ENCODE measurements at places on chromosomes 12 and 14.
A peak's percentile ranks its signal among the peaks of the same experiment; 100 is the strongest.

- no peak for DNase-seq
Measured at GRCh38 chr14:96811985-96812667, 14.9 kb downstream of the VRK1 start.

DNA sequence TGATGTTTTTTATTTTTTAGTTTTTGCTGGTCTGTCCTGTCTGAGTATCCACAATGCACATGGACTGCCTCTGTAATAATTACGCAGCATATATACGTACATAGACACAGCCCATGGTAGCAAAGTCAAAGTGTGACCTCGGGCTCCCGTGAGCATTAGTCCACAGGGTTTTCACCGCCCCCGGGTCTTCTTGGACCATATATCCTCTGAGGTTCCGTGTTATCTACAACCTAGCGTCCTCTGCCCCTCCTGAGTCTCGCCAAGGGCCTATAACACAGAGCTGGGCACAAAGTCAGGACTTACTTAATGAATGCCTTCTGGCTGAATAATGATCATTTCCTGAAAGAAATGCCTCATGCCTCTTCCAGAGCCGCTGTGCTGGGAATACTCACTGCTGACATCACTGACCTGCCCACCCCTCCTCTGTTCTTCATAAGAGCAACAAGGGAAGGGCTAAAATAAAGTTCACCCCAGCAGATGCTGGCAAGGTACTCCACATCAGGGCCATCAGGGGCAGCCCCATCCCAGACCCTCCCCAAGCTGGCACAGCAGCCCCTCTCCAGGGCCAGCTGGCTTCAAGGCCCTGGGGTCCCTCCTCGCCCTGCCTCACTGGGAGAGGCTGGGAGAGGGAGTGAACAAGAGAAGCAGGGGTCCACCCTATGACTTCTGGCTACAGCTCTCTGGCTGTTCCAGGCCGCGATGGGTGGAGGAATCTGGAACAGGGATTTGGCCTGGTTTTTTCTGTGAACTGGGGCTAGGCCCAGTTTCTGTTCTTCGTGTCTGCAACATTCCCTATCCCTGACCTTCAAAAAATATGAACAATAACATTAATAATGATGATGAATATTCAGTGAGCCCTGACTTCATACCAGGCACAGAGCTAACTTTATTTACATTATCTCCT is 7.9 kb downstream of the HDAC7 start:
- peak; percentile 67 for DNase-seq

DNA sequence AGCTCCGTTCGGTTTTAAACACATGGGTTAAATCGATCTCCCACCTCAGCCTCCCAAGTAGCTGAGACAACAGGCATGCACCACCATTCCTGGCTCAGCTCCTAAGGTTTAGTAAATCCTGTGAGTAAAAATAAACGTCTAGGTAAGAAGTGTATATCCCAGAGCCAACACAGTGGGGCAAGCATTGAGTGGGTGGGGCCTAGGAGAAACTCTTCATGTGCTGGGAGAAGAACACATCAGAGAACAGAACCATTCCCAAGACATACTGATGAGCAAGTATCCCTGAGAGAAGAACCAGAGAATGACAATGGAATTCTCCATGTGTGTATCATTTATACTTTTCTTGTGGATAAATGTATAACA is 86.3 kb downstream of the SEC23A start:
- DNase-seq = no peak

GRCh38 chr14:35826952-35827416 is 846 bp downstream of the BRMS1L start:
- peak; percentile 38 for DNase-seq

DNA sequence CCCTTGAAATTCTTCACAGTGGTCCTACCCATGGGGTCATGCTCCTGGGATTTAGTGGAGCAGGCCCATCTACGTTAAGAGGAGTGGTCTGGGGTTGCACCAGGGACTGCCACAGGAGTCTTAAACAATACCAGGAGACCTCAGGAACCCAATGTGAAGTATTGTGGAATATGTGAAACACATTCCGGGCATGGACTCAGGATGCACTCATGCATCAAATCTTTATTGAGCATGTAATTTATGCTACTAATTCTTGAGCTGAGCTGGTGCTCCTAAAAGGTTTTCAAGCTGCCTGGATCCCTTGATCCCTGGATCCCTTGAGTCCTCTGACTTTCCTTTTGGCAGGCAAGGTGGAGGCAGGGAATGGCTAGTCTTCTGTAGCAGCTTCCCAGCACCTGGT is 8.8 kb downstream of the SERPINA10 start:
- no peak for DNase-seq

- DNase-seq = no peak
Measured at GRCh38 chr12:111170543-111170942, 198.4 kb downstream of the PHETA1 start.

DNA sequence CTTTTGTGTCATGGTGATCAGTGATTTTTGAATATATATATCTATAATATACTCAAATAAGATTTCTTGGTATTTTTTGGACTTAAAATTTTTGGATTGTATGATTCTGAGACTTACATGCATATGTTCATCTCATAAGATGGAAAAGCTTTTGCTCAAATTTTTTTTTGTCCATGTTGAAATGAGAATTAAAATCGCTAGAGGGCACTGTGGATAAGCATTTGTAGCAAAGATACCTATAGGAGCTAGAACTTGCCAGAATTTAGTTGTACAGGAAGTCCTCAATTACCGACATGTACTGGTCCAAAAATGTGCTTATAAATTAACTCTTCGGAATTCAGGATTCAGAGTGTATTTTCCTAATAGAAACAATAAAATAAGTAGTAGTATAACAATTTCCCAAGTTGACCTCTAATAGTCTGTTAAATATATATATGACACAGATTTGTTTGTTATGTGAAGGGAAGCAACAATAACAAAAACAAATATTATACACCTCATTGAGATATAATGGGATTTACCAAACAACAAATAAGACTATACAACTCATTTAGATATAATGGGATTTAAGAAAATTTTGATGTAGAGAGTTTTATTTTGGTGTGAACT is 179.6 kb downstream of the TMEM117 start:
- peak; percentile 68 for DNase-seq

DNA sequence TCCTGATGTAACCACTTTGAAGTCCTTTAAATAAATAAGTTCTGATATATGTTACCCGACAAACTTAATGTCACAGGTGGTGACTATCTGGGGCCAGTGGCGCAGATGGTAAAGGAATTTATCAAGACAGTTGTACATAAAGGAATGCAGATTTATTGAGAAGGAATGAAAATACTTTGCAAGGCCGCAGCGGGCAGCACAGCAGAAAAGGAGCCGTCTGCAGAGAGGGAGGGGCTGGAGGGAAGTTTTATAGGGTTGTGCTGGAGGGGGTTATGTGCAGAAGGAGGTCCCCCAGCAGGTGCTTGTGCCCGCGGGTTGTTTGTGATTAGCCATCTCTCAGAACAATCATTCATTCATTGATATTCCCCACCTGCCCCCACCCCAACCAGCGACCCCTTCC is 17.4 kb downstream of the GPRC5D start:
- no peak for DNase-seq

GRCh38 chr14:53126731-53127130 is 26.4 kb downstream of the DDHD1 start:
- no peak for DNase-seq

DNA sequence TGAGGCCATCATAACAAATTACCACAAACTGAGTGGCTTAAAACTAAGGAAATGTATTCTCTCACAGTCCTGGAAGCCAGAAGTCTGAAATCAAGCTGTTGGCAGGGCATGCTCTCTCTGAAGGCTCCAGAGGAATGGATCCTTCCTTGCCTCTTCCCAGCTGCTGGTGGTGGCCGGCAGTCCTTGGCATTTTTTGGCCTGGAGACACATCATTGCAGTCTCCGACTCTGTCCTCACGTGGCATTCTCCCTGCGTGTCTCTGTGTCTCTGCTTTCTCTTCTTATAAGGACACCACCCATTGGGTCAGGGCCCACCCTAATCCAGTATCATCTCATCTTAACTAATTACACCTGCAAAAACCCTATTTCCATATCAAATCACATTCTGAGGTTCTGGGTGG is 206.1 kb downstream of the SLC41A2 start:
- DNase-seq = no peak

GRCh38 chr14:91119556-91120311 is 5.9 kb downstream of the DGLUCY start:
- no peak for DNase-seq

DNA sequence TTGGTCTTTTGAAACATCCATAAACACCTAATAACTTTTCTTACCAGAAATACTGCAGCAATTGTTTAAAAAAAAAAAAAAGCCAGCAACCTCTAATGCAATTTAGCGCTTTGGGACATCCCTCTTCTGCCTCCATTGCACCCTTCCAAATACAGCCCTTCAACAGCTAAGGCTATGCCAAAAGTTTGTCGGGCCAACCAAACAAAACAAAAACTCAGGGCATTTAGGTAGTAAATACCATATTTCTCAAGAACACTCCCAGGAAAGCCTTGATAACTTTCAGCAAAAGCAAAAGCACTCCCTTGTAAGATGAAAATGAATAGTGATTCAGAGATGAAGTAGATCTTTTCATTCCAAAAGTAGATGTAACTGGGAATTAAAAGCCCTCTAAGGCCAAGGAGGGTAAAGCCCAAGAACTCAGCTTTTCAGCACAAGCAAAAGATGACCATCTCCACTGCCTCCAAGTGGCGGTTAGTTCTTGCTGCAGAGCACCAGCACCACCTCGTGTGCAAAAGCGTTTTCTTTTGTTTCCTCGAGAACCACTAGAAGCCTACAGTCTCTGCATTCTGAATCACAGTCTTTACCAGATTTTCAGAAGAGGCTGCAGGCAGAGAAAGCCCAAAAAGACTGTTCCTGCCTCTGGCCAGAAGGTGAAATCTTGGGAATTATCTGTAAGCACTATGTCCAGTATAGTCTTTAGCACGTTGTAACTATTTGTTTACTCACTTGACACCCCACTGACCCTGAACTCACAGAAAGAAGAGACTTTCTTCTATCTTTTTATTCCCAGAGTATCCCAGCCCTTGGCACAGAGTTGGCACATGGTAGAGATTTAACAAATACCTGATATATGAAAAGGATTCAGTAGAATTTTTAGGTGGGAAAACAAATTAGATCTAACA is 53.1 kb downstream of the SIX6 start:
- DNase-seq = peak; percentile 92

DNA sequence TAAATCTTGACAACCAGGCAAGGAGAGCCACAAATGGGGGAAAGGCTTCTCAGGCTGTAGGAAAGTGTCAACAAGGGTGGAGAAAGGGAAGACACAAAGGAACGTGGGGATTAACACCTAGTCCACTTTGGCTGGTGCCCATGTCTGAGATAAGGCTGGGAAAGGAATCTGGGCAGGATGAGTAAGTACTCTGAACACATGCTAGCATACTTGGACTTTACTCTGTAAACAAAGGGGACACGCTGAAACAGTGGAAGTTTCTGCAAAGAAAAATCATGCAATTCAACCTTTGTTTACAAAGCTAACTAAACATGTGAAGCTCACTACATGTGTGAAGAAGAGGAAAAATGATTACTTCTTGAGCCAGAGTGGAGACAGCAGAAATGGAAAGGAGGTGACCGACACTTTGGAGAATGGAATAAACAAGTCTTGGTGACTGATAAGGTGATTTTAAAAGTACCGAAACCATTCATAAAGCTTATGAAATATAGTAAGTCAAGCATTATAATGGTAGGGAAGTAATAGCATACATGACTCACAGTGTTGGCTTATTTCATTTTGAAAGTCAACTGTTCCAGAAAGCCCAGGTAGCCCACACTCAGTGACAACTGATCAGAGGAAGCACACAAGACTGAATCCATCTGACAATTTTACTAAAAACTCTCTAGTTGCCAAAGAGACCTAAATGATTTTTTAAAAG is 13.2 kb downstream of the CPNE8 start:
- peak; percentile 15 for DNase-seq

DNA sequence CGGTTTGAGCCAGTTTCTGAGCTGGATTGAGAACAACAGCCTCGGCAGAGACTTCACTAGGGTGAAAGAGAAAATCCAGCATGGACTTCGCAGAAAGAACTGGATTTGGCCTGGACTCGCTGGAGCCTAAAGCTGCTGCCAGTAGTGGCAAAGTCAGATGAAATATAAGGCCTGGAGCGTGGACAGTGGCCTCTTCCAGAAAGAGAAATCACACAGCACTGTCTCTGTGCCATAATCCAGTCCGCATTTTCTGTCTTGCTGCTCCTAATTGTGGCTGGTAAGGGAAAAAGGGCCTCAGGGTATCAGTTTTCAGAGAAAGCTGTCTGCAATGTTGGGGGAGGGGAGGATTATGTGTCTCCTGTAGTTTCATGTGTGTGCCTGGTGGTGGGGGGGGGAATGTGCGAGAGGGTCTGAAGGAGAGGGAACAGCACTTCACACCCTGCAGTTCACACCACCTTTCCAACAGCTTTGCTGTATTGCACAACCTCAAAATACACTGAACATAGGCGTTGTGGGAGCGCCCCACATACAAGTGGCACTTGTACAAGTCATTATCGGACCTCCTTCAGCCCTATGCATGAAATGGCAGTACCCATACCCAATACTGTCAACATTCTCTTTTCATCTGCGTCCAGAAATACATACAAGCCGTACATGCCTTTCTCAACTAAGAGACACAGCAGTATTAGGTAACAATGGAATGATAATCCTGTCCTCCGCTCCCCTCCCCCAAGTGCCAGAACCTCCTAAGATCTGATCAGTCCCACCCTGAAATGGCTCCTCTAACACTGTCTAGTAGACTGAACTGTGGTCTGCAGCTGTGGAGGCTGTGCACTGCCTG is 107.5 kb upstream of the ATF7IP start:
- DNase-seq = peak; percentile 100

- no peak for DNase-seq
Measured at GRCh38 chr12:238736-239398, 23.8 kb downstream of the SLC6A13 start.

GRCh38 chr14:68675233-68675577 is 117.7 kb downstream of the ZFP36L1 start:
- no peak for DNase-seq

GRCh38 chr12:67885375-67886169 is 103.7 kb upstream of the IFNG-AS1 start:
- no peak for DNase-seq

GRCh38 chr14:93939304-93940229 is 12.4 kb downstream of the FAM181A start:
- DNase-seq = peak; percentile 74

DNA sequence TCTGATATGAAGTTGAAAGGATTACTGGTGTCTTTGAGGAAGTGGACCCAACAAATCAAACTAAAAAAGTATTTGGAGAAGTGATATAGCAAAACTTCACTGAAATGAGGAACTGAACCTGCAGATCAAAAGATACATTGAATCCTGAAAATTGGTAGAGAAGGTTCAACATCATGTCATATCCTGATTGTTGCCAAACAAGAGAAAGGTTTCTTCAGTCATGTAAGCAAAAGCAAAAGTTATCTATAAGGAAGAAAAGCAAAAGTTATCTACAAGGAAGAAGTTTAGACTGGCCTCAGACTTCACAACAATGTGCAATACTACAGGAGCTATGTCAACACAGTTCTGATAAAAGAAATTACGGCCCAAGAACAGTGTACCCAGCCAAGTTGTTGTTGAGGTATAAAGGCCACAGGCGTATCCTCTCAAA is 142.7 kb downstream of the RAD51B start:
- peak; percentile 37 for DNase-seq
